Activated T-helper 17 cell treated with anti-CD3 and anti-CD28 coated beads, Interleukin-2, amount 50 U/mL, for 72 hours (primary cell): ENCODE measurements at places on chromosomes 1 and 21.

DNA sequence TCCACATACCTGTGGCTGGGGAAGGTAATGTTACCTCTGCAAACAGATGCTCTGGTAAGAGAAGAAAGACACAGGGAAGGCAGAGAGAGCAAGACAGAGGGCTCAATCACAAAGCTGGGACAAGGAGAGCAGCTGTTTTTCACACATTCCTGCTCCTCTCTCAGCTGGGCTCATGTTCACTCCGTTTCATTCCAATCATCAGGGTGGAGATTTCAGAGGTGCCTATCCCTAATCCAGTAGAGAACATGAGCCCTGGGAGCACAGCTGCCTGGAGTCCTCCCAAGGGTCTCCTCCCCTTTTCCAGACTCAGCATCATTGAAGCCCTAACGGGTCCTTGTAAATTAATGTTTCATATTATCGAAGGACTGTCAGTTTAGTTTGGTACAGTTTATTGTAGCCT is 19.4 kb downstream of the GADD45A start:
- H3K36me3 ChIP-seq: no peaks in the 10 kb centered on the region
- no peak for ATAC-seq
- no peak overlapping the region for H3K27ac ChIP-seq

- H3K27me3 ChIP-seq: peaks cover 26% of the 10 kb centered on the region
- ATAC-seq: no peak
- peak overlapping the region; percentile 62 for H3K4me3 ChIP-seq
- peaks cover 9% of the 10 kb centered on the region for H3K4me1 ChIP-seq
Observed at GRCh38 chr1:160084771-160085321, 3.5 kb downstream of the KCNJ9 start.

GRCh38 chr21:42537106-42537742 is 23.6 kb downstream of the SLC37A1 start:
- no peak overlapping the region for H3K27ac ChIP-seq
- no peaks in the 10 kb centered on the region for H3K4me1 ChIP-seq
- no peaks in the 10 kb centered on the region for H3K27me3 ChIP-seq

DNA sequence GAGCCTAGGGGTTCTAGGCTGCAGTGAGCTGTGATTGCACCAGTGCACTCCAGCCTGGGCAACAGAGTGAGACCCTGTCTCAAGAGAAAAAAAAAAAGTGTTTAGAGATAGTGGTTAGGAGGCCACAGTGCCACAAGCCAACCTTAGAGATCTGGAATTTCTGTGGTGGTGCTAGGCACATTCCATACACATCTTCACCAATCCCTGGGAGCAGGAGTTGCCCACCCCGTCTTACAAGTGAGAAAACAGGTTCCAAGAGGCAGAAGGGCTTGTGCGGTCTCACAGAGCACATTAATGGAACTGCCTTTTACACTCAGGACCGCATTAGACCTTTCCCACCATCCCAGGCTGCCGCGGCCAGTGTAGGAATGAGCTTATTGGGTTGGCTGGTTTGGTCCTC is 93.2 kb downstream of the EPHB2 start:
- ATAC-seq: no peak
- no peak overlapping the region for H3K27ac ChIP-seq
- no peak overlapping the region for H3K4me3 ChIP-seq
- H3K4me1 ChIP-seq: no peaks in the 10 kb centered on the region
- no peaks in the 10 kb centered on the region for H3K36me3 ChIP-seq

DNA sequence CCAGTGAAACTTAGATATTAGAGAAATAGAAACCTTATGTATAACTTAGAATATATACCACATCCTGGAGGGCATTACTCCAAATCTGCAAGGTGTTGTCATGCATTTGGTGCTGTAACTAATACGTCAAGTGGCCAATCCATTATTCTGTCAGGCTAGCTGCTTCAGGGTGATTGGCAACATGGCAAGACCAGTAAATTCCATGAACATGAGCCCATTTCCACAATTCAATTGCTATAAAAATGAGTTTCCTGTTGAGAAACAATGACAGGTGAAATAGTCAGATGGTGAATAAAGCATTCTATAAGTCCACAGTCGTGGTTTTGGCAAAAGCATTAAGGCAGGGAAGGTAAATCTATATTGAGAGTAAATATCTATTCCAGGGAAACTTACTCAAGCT is 566.0 kb downstream of the ADGRL2 start:
- H3K27me3 ChIP-seq: no peaks in the 10 kb centered on the region
- no peak overlapping the region for H3K27ac ChIP-seq
- no peaks in the 10 kb centered on the region for H3K4me1 ChIP-seq
- no peak for ATAC-seq
- no peak overlapping the region for H3K4me3 ChIP-seq
